ENCODE measurements at places on chromosomes 12 and 14.

DNA sequence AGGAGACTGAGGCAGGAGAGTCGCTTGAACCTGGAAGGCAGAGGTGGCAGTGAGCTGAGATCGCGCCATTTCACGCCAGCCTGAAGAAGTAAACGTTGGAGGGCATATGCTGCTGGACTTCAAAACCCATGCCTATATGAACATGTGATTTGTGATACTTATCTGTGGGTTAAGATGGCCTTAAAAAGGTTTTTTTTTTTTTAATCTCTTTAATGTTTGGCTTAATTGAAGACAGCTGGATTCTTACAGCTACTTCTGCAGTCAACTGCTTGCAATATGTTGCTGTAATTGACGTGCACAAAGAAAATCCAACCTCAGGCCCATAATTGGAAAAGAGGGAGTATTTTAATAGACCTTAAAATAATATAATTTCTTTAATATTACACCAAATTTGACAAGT, 1.5 kb upstream of the B3GNT4 start:
- no peak for DNase-seq

DNA sequence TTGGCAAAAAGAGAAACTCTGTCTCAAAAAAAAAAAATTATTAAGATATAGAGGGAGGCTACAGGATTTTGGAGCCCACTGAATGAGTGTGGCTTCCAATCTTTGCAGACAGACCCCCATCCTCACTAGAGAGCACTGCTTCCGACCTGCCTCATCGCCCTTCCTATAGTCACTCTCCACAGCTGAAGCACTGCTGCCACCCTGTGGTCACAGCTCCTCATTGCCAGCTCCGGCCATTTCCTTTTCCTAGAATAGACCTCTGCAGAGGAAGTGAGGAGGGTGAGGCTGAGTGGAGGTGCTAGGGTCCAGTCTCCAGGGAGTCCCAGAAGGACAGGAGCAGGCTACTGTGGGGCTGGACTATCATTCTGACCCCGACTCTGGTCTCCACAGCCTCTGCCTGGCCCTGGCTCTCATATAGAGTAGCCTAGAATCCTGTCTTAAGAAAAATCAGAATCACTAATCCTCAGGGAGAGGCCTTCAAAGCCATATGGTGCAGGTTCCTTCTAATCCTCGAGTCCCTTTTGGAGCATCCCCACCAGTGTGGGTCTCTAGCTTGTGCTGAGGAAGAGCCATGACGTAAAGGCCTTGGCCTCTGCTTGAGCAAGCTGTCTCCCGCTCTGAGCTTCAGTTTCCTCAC, 1.4 kb upstream of the NPFF start:
- DNase-seq: peak; percentile 97

DNA sequence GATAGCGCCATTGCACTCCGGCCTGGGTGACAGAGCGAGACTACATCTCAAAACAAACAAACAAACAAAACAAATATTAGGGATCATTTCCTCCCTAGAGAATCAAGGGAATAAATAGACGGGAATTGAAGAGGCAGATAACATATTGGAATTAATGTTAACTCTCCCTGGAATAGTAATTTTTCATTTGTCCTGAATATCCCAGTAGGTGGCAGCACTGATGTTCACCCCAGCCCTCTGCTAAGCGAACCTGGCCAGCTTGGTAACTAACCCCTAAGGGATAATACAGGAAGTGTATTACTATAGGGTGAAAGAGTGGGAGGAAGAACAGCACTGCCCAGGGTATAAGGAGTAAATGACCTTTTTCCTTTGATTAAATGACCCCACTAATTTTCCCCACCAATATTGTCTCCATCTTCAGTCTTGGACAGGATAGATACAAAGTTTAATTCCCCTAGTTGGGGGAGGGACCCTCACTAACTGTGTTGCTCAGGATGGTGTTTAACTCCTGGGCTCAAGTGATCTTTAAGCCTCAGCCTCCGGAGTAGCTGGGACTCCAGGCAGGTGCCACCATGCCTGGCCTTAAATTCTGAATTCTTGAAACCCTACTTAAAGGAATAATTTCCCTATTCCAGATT, 40.5 kb downstream of the SLC2A14 start:
- no peak for DNase-seq

DNA sequence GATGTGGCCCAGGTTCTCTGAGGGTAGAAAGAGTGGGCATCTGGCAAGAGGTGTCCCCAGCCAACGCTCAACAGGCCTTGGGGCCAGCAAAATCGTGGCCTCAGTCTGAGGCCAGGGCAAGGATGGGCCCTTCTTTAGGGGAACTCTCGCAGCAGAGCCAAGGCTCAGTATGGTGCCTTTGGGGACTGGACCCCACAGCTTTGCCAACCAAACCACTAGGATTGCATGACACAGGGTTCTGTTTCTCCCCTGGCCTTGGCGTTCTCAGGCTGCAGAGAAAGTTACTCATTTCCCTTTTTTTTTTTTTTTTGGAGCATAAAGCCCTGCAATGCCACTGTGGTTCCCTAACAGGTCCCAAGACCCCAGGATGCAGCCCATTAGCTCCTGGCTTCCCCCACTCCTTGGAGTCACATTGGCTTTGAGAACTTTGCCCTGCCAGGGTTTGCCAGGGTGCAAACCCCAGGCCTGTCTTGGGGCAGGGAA, 100.6 kb downstream of the LGMN start:
- no peak for DNase-seq

- no peak for DNase-seq
Measured at GRCh38 chr12:8912914-8913313, 1.4 kb upstream of the PHC1 start.

GRCh38 chr14:54599966-54600716, 33.2 kb downstream of the SAMD4A start:
- DNase-seq: no peak

DNA sequence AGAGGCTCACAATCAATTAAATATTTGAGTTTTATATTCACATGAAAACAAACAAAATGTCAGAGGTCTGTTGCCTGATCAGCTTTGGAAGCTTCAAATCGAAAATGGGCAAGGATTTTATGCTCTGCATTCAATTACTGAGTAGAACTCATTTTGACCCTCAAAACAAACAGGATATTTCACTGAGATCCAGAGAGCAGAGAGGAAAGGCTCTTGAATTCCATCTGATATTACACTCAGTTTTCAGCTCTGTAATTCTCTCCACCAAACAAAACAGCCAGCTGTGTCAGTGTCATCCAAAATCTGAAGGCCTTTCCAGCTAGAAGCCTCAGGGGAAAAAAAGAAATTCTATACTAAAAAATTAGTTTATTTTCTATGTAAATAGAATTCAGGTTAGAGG, 128.6 kb upstream of the FLRT2 start:
- DNase-seq: no peak

DNA sequence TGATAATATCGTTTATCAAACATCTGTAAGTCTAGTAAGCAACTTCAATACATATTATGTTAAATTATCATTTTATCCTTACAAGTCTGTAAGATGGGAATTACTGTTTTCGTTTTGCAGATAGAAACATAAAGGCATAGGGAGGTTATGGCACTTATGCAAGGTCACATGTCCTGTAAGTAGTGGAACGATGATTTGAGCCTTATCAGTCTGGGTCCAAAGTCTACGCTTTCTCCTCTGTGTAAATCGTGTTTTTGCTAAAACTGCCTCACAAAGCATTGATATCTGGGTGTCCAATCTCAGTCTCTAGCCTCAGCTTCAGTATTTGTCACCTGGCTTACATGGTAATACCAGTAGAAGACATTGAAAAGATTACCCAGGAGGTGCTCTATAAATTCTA, 174.9 kb upstream of the RASSF8 start:
- DNase-seq: no peak

DNA sequence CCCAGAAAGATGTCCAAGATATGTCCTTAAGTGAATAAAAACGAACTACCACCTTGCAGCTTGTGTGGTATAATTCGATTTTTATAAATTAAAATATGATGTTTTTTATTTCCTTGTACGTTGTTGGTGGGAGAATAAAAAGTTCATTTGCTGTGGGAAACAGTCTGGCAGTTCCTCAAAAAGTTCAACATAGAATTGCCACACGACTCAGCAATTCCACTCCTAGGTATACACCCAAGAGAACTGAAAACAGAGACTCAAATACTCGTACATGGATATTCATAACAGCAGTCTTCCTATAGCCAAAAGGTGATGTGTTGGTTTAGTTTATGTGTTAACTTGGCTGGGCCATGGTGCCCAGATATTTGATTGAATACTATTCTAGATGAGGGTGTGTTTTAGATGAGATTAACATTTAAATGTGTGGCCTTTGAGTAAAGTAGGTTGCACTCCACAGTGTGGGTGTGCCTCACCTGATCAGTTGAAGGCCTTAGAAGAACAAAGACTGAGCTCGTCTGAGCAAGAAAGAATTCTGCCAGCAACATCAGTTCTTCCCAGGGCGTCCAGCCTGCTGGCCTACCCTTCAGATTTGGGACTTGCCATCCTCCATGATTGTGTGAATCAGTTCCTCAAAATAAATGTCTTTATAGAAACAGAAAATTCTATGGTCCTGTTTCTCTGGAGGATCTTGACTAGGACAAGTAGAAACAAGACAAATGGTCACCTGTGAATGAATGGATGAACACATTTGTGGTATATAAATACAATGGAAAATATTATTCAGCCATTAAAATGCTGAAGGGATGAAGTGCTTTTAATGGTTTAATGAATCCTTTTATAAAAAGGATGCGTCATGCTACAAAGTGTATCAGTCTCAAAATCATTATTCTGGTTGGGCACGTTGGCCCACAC, 5.1 kb upstream of the DENR start:
- no peak for DNase-seq

GRCh38 chr14:92750994-92751400, 2.6 kb upstream of the LGMN start:
- no peak for DNase-seq

DNA sequence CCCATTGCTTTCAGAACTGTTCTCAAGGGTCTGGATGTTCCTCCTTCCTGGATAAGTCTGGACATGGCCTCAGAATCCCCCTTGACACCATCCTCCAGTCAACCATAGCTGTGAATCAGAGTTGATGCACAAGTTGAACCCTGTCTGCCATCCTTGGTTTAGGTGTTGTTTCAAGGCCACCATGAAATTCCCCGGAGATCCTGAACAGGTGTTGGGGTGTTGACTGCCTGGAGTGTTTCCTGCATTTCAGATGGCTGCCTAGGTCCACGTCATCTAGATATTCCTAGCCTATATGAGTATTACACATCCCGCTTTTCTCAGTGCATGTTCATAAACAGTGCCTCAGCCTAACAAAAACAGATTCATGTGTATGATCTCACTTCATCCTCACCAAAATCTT, 86.7 kb upstream of the PWP1 start:
- no peak for DNase-seq

DNA sequence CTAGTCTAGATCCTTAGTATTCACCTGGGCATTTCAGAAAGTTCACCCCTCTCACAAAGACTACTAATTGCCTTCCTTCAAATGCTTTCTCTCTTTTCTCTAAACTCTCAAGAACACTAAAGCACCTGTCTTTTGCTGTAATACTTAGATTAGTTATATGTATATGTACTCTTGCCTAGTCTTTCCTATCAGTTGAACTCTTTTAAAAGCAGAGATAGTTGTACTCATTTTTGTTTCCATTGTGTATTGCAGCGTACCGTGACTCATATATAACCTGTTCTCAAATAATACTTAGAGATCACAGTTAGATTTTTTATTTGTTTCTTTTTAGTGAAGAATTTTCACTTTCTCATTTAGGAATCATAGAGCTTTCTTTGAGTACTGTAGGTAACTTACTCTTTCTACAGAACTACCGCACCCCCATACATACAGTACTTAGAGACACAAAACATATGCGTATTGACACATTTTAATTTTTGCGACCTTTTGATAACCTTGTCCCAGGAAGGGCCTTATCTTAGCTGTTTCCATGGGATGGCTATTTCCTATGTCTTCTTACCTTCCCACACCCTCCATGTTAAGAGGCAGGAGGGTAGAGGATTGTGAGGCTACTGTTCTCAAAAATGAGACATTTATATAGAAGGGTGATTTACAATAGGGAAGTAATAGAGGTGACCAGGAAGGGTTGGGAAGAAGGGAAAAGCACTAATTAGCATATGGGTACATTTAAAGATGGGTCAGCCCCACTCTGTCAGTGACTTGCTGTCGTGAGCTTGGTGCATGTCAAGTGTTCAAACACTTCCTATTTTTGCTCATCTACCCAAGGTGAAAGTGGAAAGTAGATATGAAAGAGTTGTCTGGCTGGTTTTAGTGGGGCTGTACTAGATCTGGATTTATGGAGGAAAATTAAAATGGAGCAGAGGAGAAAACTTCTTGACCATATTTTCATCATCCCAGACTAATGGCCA, 74.3 kb downstream of the PLEKHA5 start:
- DNase-seq: no peak

DNA sequence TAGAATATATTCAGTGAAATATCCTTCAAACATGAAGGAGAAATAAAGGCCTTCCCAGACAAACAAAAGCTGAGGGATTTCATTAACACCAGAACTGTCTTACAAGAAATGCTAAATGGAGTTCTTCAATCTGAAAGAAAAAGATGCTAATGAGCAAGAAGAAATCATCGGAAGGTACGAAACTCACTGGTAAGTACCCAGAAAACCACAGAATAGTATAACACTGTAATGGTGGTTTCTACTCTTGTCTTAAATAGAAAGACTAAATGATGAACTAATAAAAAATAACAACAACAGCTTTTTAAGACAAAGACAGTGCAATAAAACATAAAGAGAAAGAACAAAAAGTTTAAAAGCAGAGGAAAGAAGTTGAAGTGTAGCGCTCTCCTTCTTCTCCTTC, 18.7 kb upstream of the RNF212B start:
- no peak for DNase-seq

DNA sequence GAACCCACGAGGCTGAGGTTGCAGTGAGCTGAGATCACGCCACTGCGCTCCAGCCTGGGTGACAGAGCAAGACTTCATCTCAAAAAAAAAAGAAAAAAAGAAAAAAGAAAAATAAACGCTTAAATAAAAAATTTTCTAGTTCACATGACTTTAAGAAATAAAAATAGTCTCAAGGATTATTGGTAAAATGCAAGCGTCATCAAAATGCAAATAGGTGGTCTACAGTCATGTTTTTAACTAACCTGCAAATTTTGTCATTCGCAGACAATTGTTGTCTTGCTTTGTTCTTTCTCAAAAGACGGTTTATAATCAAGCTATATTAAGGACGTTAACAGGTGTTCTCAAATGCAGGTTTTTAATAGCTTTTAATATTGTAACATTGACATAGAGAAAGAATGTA, 22.4 kb downstream of the TXNRD1 start:
- no peak for DNase-seq

GRCh38 chr14:103130017-103130764, 6.9 kb downstream of the TNFAIP2 start:
- DNase-seq: no peak

DNA sequence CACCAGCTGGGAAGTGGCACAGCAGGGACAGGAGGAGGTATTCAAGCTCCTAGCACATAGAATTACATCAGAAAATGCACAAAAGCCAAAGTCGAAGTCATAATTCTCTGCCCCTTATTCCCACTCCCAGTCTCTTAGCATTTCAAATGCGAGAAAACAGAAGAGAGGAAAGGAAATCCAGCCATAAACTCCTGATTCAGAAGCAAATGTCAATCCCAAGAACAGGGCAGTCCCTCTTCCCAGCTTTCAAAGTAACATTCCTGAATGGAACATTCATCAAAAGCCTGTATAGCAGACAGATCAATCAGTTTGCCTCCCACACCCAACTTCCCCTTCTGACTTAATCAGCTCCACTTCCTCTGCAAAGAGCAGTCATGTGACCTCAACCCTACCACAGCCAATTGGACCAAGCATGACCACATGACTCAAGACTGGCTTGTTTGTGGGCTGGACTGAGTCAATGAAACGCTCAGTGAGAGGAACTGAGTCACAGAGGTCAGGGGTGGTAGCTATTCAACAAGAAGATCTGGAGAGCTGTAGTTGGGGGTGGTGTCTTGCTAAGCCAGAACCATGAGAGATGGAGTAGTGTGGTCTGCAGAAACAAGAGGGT, 41.4 kb upstream of the TUNAR start:
- DNase-seq: peak; percentile 55

GRCh38 chr12:132828706-132829534, at the start of gene GOLGA3:
TSS of gene GOLGA3 (minus strand) at chr12:132828869. CDS start at chr12:132822128, 6,741 bp downstream.
- DNase-seq: peak; percentile 98
